B cell (primary cell): ENCODE measurements at places on chromosomes 1 and 21. TPM values are rescaled to one million over a fixed set of nuclear protein-coding genes. Genes with fewer than 3 reads are reported as not detected.

- no peak for DNase-seq
- peak overlapping the region; percentile 85 for H3K27ac ChIP-seq
- H3K4me1 ChIP-seq: peaks cover 22% of the 10 kb centered on the region
- H3K27me3 ChIP-seq: no peaks in the 10 kb centered on the region
- H3K4me3 ChIP-seq: peak overlapping the region; percentile 81
These were observed 1.0 kb downstream of the F11R start for GRCh38 chr1:161019751-161020495.

The FGR gene
- 56.6 and 57.0 TPM in 2 replicates for total RNA-seq

DNA sequence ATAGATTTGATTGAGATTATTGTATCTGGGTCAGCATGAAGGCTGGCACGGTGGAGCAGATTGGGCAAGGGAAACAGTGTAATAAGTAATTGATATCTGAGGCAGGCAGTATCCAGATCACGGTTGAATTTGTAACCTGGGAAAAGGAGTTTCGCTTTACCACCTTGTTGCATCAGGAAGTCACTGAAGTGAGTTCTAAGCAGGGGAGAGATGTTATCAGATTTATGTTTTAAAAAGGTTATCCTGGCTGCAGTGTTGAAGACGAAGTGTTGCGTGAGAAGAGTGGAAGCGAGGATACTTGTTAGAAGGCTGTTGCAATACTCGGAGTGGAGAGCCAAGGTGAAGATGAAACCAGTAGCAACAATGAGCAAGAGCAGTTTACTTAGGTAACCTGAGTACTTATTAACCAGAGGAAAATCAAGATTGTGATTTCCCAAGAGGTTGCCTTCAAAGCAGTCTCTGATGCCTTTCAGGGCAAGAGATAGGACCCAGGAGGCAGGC is 77.8 kb downstream of the LHX9 start:
- H3K27me3 ChIP-seq: no peaks in the 10 kb centered on the region
- no peak for DNase-seq
- H3K4me3 ChIP-seq: no peak overlapping the region
- H3K27ac ChIP-seq: no peak overlapping the region
- H3K36me3 ChIP-seq: no peaks in the 10 kb centered on the region

GRCh38 chr1:109218516-109218915 is 4.8 kb downstream of the SARS1 start:
- H3K27ac ChIP-seq: no peak overlapping the region
- H3K4me1 ChIP-seq: peaks cover 18% of the 10 kb centered on the region
- no peak for DNase-seq

GRCh38 chr21:43866260-43866629 is 1.2 kb downstream of the AGPAT3 start:
- H3K36me3 ChIP-seq: no peaks in the 10 kb centered on the region
- H3K27ac ChIP-seq: peak overlapping the region; percentile 64
- peak; percentile 51 for DNase-seq
- peaks cover 33% of the 10 kb centered on the region for H3K4me1 ChIP-seq
- H3K4me3 ChIP-seq: peak overlapping the region; percentile 75
- no peaks in the 10 kb centered on the region for H3K27me3 ChIP-seq

DNA sequence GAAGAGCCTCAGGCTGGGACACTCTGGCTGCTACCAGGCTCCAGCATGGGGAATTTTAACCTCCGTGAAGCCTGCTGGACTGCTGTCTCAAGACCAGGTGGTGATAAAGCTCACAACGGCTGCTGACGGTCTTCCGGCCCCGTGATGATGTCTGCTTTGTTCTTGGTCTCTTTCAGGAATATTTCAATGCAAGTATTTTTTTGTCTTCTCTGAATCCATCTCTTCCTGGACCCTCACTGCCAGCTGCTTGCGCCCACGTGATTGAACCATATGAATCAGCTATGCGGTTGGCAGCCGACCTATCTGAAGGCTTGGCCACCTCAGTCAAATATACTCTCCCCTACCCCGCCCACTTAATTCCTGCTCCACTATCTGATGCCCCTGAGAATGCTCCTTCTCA is 14.6 kb upstream of the SLC6A17 start:
- peaks cover 8% of the 10 kb centered on the region for H3K27me3 ChIP-seq
- H3K4me3 ChIP-seq: no peak overlapping the region
- H3K27ac ChIP-seq: no peak overlapping the region
- no peak for DNase-seq

The SFN gene
- 0.34 and 0.46 TPM in 2 replicates for total RNA-seq
